Germinal center (tissue), 1 donor: ENCODE measurements at places on chromosomes 3 and 15.

DNA sequence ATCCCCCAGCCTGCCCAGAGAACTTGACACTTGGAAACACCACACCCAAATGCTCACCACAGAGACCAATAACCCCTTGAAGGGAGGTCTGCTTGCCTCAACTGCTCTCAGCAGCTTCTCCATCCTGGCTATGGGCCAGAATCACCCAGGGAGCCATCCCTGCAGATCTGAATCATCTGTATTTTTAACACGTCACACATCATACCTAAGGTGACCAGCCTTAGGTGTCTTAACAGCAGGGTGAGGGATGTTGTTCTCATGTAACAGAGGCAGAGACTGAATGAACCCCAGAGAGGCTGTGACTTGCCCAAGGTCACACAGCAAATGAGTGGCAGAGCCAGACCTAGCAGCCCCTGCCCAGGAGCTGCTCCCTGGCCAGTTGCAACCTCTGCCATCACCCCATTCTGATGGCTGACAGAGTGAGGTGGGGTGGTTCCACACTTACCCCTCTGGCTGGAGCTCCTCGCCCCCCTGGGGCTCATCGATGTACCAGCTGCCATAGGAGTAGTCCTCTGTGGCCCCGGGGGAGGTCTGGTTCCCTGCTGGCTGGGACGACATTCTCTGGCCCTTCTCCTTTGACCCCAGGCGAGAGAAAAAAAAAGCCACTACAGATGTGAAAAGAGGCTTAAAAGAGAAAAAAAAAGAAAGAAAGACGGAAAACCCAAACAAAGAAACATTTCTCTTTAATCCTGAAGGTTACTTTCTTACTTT, 722 bp downstream of the STRA6 start:
- no peak for DNase-seq

GRCh38 chr3:183131186-183131725, 31.3 kb downstream of the LAMP3 start:
- no peak for DNase-seq

- DNase-seq: no peak
Measured at GRCh38 chr3:61192222-61192621, 59.0 kb downstream of the FHIT start.

DNA sequence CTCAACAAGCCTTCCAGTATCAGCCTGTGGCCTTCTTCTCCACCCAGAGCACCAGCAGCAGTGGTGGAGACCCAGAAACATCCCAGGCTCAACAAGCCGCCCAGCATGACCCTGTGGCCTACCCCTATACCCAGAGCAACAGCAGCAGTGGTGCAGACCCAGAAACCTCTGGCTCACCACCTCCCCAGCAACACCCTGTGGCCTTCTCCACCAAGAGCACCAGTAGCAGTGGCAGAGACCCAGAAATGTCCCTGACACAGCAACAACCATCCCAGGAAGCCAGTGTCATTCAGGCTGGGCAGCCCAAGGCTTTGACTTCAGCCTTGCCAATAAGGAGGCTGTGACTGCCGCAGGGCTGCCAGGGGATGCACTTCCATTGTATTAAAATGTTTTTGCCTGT, 16.3 kb upstream of the EMC3 start:
- no peak for DNase-seq

GRCh38 chr15:66057089-66057488, 187.8 kb downstream of the RAB11A start:
- DNase-seq: no peak

- DNase-seq: no peak
Measured at GRCh38 chr3:61796088-61796680, 234.8 kb downstream of the PTPRG start.

DNA sequence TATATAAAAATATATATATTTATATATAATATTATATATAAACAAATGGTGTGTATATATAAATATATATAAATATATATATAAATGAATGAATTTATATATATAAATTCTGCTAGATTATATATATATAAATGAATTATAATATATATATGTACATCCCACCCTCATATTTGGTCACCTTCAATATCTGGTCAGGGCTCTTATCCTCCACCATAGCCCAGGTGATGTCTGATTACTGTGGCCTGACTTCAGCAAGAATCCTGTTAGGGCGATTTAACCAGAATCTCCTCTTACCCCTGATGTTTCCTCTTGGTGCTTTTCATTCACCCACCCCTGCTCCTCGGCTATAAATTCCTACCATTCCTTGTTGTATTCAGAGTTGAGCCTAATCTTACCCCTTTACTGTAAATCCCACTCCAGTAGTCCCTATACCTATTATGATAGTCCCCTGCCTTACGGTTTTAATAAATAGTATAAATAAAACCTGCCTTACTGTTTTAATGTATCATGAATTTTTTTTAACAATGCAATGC, 439.6 kb downstream of the PLOD2 start:
- DNase-seq: no peak

DNA sequence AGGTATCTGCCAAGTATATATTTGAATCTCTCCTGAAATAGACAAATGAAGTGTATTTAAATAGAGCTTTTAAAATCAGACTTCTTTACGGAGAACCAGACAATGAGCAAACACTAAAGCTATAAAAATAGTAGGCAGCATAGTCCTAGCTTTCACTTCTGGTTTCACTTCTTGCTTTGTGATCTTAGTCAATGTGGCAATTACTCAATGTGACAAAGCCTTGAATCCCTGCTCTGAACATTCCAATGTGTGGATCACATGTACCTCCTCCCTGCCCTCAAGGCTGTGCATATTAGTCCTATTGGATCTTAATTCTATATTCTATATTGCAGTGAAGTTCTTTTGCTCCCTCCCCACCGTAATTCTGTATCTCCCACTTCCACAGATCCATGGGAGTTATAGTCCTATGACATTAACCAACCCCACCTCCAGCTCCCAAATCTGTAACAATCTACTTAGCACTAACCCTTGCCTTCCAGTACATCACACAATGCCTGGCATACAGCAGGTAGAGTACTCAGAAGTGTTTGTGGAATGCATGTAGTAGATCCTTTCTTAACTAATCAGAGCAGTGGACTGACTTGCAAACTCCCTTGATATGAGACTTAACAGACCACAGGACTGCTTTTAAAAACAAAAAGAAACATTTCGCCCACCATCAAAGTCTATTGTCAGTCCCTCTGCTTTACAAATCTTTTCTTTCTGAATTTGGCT, 24.3 kb upstream of the CP start:
- DNase-seq: peak; percentile 54

DNA sequence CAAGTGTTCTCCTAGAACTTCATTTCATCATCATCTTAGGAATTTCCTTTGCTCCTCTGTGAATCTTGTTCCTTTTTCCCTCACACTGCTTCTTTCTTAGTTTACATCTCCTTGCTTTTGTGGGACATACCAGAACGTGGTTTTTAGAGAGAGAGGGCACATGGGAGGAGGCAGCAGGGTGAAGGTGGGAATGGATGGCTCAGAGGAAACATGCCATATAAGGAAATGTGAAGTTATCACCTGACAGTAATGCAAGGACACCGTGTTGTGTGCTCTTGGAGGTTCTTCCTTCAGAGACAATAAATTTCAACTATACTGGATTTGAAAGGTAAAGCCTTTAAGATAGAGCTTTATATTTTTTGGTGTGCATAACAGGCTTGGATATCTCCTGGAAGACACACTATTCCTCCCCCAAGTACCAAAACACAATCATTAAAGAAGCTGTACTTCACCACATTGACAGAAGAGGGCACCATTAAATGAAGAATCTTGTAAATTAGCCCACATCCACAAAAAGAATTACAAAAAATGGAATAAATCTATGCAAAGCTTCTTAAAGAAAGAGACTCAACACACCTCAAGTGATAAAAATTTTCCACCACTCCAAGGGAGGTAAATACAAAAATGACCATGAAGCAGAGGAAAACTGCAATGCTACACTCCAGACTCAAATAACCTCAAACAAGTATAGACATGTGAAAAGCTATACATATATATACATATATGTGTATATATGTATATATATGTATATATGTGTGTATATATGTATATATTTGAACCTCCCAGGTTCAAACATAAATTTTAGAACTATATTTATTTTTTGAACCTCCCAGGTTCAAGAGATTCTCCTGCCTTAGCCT, 26.1 kb downstream of the RPL39L start:
- peak; percentile 20 for DNase-seq

DNA sequence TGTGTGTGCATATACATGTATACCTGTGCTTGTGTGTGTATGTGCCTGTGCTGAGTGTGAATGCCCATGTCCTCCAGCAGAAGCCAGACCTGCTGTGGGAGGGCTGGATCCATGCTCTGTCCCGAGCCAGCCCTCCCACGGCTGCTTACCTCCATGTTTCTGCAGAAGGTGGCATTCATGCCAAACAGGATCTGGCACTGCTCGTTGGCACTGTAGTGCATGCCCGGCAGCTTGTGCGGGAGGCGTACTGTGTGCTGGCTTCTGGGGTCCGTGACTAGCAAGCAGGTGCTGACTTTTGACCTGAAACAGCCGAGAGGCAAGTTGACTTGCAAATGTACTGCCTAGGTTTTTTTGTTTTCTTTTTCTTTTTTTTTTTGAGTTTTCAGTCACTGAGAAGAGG, 189.3 kb downstream of the ADAMTS17 start:
- no peak for DNase-seq

DNA sequence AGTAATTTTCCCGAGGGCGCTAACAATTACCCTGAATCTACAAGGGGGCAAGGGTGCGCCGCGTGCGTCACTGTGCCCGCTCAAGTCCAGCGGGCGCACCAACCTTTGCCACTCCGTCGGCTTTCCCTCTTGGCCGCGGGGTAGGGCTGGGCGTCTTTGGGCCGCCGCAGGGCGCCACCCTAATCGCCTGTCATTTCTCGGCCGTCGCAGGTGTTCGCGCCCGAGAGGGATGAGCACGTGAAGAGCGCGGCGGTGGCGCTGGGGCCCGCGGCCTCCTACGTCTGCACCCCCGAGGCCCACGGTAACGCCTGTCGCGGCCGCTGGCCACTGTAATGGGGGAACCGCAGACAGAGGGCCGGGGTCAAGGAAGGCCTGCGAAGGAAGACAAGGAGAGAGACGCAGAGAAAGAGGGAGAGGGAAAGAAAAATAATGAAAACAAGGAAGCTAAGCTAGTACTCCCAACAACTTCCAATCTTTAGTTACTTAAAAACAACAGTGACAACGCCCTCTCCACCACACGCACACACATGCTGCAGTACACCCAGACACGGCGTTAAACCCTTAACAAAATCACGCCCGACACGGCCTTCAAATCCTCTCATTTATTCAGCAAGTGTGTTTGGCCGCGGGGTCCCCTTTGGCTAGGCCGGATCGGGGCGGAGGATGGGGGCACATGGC, 3.8 kb downstream of the SKOR1 start:
- no peak for DNase-seq

- peak; percentile 9 for DNase-seq
Measured at GRCh38 chr3:81302045-81302444, 459.4 kb downstream of the GBE1 start.

DNA sequence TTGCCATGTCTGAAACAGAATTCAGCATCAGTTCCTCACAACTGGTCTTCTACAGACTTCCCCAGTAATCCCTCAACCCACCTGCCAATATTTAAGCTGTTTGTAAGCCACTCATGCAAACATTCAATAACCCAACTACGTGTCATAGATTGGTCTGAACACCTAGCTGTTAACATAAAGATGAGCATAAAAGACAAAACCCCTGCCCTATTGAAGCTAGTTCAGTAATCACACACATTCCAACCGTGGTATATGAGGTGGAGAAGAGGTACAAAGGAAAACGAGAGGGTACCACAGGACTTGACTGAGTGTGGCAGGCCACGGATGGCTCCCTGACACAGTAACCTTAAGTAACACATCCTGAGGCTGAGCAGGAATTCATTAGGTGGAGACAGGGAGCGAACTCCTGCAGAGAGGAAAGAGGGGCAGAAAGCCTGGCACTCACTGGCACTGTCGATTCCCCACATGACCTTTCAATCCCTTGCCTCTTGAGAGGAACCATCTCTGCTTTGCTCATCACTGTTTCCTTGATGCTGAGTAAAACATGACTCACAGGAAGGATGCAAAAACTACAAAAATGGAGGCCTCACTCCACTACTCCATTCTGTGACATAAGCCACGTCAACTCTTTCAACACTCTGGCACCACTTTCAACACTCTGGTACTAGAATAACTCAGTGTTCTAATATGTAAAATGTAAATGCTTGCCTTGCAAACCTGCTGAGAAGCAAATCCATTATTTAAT, 31.3 kb downstream of the RPN1 start:
- no peak for DNase-seq

DNA sequence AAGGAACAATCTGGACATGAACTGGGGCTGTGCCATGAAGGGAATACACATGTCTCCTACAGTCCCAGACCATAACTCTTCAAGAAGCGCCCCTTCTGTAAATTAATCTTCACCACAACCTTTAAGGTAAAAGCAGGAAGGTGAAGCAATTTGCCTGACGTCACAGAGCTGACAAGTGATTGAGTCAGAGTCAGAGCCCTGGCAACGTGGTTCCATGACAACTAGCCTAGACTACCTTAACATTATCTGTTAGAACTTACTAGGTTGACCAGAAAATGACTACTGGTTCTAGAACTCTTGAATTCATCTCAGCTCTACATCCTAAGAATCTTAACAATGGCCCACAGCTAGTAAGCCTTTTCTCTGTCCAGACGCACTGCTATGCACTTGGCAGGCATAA, 124.6 kb downstream of the NTRK3 start:
- no peak for DNase-seq

GRCh38 chr3:46699676-46700523, 1.3 kb upstream of the TMIE start:
- DNase-seq: no peak

DNA sequence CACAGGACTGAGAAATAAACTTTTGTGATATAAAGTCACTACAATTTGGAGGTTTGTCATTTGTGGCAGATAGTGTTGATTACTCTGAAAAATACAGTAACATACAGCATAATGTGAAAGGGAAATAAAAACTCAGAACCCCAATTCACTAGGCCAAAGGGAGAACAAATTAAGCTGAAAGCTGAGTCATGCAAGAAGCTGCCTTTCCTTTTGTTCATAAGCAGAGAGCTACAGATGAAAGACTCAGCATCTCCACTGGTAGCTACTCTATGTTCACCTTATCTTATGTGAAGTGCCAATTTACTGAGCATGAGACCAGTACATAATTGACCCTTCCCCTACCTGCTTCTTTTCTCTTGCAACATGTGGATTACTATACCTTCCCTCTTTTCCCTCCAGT, 19.3 kb upstream of the SLTM start:
- DNase-seq: no peak

GRCh38 chr3:162884373-162884772, 1387.8 kb downstream of the OTOL1 start:
- no peak for DNase-seq

GRCh38 chr15:71185706-71186105, 70.4 kb downstream of the THSD4 start:
- no peak for DNase-seq

- DNase-seq: no peak
Measured at GRCh38 chr3:30141178-30141581, 465.2 kb upstream of the TGFBR2 start.

GRCh38 chr3:45885979-45886705, at the start of gene CCR9:
Gene CCR9 (plus strand): TSS chr3:45886543. CDS start chr3:45894934, 8,391 bp downstream.
- DNase-seq: no peak

DNA sequence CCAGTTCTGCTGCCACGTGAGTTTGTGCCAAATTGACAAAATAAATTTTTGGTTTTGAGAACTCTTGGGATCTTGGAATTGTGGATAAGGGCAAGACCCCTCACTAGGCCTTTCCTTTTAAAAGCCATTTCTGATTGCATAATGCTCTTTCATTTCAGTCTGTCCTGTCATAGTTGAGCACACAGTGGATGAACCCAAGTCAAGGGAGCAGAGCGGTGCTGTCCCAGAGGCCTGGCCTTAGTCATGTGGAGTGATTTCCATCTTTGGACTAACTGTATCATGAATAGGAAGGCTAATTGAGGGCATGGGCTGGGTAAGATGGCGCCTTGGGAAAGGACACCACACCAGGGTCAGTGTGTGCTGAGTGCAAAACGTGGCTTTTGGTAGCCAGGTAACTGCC, 304.0 kb downstream of the UACA start:
- DNase-seq: no peak
